ENCODE measurements at places on chromosomes 16 and 17. TPM values are rescaled to one million over a fixed set of nuclear protein-coding genes. Genes with fewer than 3 reads are reported as not detected.

The TMEM204 gene
- total RNA-seq: 26.0 TPM

The NEUROD2 gene
- total RNA-seq: not detected

DNA sequence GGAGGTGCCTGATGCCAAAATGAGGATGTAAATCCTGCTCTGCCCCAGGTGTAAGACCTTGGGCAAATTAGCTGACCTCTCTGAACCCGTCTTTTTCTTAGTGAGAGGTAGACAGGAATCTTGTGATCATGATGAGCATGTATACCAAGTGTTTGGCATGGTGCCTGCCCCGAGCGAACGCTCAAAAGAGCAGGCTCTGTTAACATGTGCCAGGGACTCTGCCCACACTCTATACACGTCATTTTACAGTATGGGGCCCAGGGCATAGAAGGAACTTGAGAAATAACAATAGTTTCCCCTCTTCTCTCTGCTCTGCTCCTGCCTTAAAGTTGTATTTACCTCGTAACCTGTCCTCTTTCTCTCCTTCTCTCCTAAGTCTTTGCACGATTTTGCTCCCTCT, 9.3 kb upstream of the MAF start:
- DNase-seq: no peak

- no peak for DNase-seq
Observed at GRCh38 chr16:57518520-57518919, 17.9 kb downstream of the CCDC102A start.

GRCh38 chr17:43814714-43815113, 18.2 kb downstream of the MPP3 start:
- no peak for DNase-seq

Measured in lower leg skin (tissue), 4 donors.